Activated B cell treated with CpG ODN at 0.5 μM for 24 hours (primary cell): ENCODE measurements at places on chromosomes 4 and X.

DNA sequence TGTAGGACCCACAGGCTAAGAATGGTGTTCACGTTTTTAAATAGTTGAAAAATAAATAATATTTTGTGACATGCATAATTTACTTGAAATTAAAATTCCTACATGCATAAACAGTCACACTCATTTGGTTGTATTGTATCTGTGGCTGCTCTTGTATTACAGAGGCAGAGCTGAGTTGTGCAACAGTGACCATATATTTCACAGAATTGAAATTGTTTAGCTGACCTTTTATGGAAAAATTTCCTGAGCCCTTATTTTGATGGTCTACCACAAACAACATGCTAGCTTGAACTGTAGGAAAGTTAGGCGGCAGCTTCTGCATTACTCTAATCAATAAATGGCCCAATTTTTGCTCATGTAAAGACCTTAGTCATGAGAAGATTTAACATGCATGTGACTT, 633.4 kb upstream of the AADAT start:
- H3K4me3 ChIP-seq = no peak overlapping the region
- H3K4me1 ChIP-seq = no peaks in the 10 kb centered on the region
- no peak overlapping the region for H3K27ac ChIP-seq
- H3K27me3 ChIP-seq = no peaks in the 10 kb centered on the region
- DNase-seq = no peak

DNA sequence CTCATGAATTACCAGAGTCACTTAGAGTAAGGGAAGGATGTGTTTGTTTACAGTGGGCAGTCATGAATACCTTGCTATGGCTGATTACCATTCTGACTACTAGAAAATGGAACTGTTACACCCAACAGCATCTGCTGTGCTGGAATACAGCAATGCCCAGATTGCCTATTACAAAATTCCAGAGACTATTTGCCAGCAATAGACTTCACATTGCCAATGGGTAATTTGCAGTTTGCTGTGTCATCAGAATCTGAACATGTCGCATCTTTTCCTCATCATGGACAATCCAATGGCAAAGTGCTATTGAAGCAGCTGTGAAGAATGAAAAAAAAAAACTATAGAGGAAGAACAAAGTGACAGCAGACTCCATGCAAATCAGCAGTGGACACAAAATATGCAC, 356.6 kb downstream of the CXXC4 start:
- no peaks in the 10 kb centered on the region for H3K36me3 ChIP-seq
- no peaks in the 10 kb centered on the region for H3K4me1 ChIP-seq
- H3K27me3 ChIP-seq = no peaks in the 10 kb centered on the region

- no peaks in the 10 kb centered on the region for H3K4me1 ChIP-seq
- no peaks in the 10 kb centered on the region for H3K36me3 ChIP-seq
- H3K4me3 ChIP-seq = no peak overlapping the region
Observed at GRCh38 chrX:122565952-122566351, 618.1 kb upstream of the GRIA3 start.

DNA sequence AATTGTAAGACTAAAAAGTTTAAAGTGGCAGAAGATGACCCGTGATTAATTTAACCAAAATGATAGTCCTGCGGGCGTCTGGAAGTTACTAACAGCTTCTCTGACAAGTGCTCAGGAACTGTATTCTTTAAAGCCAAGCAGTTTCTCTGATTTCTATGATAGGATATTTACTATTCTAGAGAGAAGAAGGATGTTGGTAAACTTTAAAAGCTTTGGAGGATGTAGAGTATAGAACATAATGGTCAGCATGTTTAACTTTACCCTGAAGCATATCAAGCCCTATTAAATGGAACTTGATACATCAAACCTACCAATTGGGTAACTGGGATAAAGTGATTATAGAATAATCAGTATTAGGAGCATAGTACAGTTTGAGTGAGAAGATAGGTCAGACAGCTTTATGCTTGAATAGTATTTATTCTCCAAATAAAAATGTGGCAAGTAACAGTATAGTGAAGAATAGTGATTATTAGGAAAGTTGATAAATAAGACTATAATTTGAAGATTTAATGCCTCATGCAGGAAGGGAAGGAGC, 1.8 kb downstream of the STIM2 start:
- peaks cover 11% of the 10 kb centered on the region for H3K36me3 ChIP-seq
- peak overlapping the region; percentile 100 for H3K4me3 ChIP-seq
- H3K4me1 ChIP-seq = peaks cover 73% of the 10 kb centered on the region
- DNase-seq = no peak
- H3K27me3 ChIP-seq = no peaks in the 10 kb centered on the region

- DNase-seq = no peak
Observed at GRCh38 chr4:111807576-111807975, 337.7 kb upstream of the FAM241A start.

DNA sequence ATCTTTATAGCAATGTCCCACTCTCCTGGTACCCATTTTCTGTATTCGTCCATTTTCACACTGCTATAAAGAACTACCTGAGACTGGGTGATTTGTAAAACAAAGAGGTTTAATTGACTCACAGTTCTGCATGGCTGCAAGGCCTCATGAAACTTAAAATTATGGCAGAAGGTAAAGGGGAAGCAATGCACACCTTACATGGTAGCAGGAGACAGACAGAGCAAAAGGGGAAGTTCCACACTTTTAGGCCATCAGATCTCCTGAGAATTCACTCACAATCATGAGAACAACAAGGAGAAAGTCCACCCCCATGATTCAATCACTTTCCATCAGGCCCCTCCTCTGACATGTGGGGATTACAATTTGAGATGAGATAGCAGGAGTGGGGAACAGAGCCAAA, 49.7 kb downstream of the TMLHE start:
- no peak overlapping the region for H3K4me3 ChIP-seq
- H3K36me3 ChIP-seq = peaks cover under 1% of the 10 kb centered on the region
- DNase-seq = no peak
- no peaks in the 10 kb centered on the region for H3K27me3 ChIP-seq
- no peak overlapping the region for H3K27ac ChIP-seq

DNA sequence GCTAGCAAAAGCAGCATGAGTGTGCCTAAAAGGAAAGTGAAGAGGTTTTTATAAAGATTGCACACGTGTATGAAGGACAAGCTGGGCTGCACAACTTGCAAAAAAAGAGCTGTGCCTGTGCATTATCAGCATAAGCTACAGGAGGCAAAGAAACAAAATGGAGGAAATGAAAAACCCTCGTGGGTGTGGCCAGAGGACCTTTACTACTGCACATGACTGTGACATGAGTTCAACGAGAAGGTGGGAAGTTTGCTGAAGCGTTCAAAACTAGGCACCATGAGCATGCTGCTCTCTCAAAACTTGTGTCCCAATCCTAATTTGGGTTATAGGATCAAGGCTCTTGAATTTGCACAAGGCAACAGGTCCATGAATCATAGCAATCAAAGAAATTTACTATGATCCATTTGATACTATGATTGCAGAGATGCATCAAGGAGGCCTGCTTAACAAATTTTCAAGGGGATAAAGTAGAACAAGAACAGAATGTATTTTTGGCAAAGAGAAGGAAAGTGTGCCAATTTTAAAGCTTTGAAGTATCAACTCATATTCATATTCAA, 38.1 kb upstream of the CXorf38 start:
- no peak for DNase-seq
- H3K27me3 ChIP-seq = no peaks in the 10 kb centered on the region
- peaks cover 22% of the 10 kb centered on the region for H3K4me1 ChIP-seq
- peak overlapping the region; percentile 2 for H3K4me3 ChIP-seq

GRCh38 chrX:19907794-19908193, 20.4 kb upstream of the SH3KBP1 start:
- no peaks in the 10 kb centered on the region for H3K36me3 ChIP-seq
- no peak for DNase-seq
- no peak overlapping the region for H3K27ac ChIP-seq
- peaks cover 12% of the 10 kb centered on the region for H3K4me1 ChIP-seq
- no peaks in the 10 kb centered on the region for H3K27me3 ChIP-seq

DNA sequence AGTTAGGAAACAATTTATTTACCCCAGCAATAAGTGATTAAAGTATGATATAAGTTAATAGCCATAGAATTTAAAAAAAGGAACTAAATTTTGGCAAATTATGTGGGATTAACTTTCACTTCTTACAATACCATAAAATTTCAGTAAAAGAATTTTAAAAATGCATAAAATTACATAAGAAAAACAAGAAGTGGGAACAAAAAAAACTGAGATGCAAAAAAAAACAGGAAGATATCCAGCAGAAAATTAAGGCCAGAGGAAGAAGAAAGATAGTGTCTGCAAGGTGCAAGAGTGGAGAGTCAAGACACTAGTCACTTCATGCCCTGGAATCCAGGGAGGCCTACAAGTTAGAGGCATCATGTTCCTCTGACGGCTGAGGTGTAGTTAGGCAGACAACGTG, 184.2 kb downstream of the GASK1B start:
- peaks cover 2% of the 10 kb centered on the region for H3K27me3 ChIP-seq
- no peaks in the 10 kb centered on the region for H3K36me3 ChIP-seq
- H3K27ac ChIP-seq = no peak overlapping the region

DNA sequence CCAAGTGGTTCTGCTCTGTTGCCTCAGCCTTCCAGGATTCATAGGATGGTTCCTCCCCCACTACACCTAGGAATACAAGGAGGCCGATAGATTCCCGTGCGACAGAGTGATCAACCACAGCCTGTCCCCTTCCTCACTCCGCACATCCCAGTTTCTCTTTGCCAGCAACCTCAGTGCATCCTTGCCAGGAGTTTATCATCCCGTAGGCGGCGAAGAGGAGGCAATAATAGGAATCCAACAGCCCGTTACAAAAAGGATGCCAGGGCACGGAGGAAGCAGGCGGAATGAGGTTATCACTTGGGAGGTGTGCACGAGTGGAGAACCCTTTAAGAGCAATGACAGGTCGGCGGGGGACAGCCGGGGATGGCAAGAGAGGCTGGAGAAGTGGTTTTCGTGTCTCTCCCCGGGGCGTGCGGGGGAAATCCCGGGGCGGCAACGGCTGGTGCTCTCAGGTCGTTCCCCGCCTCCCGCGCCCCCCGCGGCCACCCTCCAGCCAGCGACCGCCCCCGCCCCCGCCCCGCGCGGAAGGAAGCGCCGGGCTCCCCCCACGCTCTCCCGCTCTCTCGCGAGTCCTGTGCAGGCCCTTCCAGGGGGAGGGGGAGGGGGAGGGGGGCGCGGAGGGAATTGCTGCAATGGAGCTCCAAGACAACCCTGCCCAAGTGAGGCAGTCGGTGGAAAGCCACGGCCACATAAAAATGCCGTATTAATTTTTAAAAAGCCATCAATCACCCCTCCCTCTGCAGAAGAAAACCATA, 1.6 kb downstream of the PPP3CA start:
- DNase-seq = peak; percentile 73
- H3K4me3 ChIP-seq = peak overlapping the region; percentile 94
- H3K27me3 ChIP-seq = no peaks in the 10 kb centered on the region
- peaks cover 55% of the 10 kb centered on the region for H3K4me1 ChIP-seq
- H3K36me3 ChIP-seq = peaks cover 27% of the 10 kb centered on the region

- H3K27ac ChIP-seq = no peak overlapping the region
- DNase-seq = no peak
Observed at GRCh38 chrX:110491846-110492620, 133.4 kb downstream of the RTL9 start.

- H3K27ac ChIP-seq = no peak overlapping the region
- no peak overlapping the region for H3K4me3 ChIP-seq
- DNase-seq = no peak
- H3K4me1 ChIP-seq = no peaks in the 10 kb centered on the region
- H3K36me3 ChIP-seq = no peaks in the 10 kb centered on the region
Observed at GRCh38 chr4:83959160-83959559, 423.3 kb downstream of the GPAT3 start.

GRCh38 chrX:125203737-125204578, 115.7 kb upstream of the TEX13C start:
- no peak overlapping the region for H3K27ac ChIP-seq
- DNase-seq = no peak
- H3K4me1 ChIP-seq = peaks cover 3% of the 10 kb centered on the region
- H3K36me3 ChIP-seq = no peaks in the 10 kb centered on the region
- no peak overlapping the region for H3K4me3 ChIP-seq
- H3K27me3 ChIP-seq = peaks cover 20% of the 10 kb centered on the region

GRCh38 chr4:68250151-68250930, 4.8 kb upstream of the TMPRSS11B start:
- H3K27me3 ChIP-seq = peaks cover 7% of the 10 kb centered on the region
- no peaks in the 10 kb centered on the region for H3K36me3 ChIP-seq
- H3K4me3 ChIP-seq = no peak overlapping the region

GRCh38 chr4:37652747-37653527, 33.2 kb downstream of the RELL1 start:
- no peak overlapping the region for H3K27ac ChIP-seq
- H3K4me1 ChIP-seq = no peaks in the 10 kb centered on the region
- no peaks in the 10 kb centered on the region for H3K27me3 ChIP-seq
- no peak overlapping the region for H3K4me3 ChIP-seq
- no peak for DNase-seq

GRCh38 chr4:74967324-74967723, 34.4 kb downstream of the PARM1 start:
- no peak for DNase-seq
- peaks cover 3% of the 10 kb centered on the region for H3K36me3 ChIP-seq
- H3K27me3 ChIP-seq = no peaks in the 10 kb centered on the region

GRCh38 chr4:185878633-185879032, 66.6 kb upstream of the SORBS2 start:
- peaks cover 3% of the 10 kb centered on the region for H3K27me3 ChIP-seq
- DNase-seq = no peak
- no peak overlapping the region for H3K4me3 ChIP-seq
- H3K4me1 ChIP-seq = no peaks in the 10 kb centered on the region
- no peak overlapping the region for H3K27ac ChIP-seq

- no peaks in the 10 kb centered on the region for H3K4me1 ChIP-seq
- no peak overlapping the region for H3K4me3 ChIP-seq
- DNase-seq = no peak
- H3K36me3 ChIP-seq = no peaks in the 10 kb centered on the region
- H3K27ac ChIP-seq = no peak overlapping the region
Observed at GRCh38 chr4:110610620-110610939, 12.3 kb downstream of the PITX2 start.

- H3K4me1 ChIP-seq = no peaks in the 10 kb centered on the region
- no peak overlapping the region for H3K4me3 ChIP-seq
Observed at GRCh38 chrX:121763671-121764070, 716.3 kb downstream of the GLUD2 start.

DNA sequence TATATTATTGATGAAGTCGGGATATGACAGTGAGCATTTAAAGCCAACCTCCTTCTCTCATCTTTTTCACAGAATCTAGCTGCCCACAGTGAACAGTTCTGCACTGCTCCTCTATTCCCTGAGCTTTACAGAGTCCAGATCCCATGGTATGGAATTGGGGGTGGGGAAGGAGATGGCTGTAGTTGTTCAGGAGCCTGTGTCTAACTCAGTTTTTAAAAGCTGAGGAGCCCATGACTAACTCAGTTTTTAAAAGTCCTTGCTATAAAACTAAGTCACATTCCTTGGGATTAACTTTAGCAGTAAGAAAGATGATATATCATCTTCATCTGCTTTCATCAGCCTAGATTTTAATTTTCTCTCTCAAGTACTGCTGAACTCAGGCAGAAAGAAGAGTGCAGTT, 96.4 kb upstream of the STIM2 start:
- peaks cover 6% of the 10 kb centered on the region for H3K4me1 ChIP-seq
- H3K27ac ChIP-seq = no peak overlapping the region
- H3K4me3 ChIP-seq = no peak overlapping the region
- DNase-seq = no peak
- peaks cover 3% of the 10 kb centered on the region for H3K36me3 ChIP-seq
- no peaks in the 10 kb centered on the region for H3K27me3 ChIP-seq
